ENCODE measurements at places on chromosomes 1 and 21. TPM values are rescaled to one million over a fixed set of nuclear protein-coding genes. Genes with fewer than 3 reads are reported as not detected.

DNA sequence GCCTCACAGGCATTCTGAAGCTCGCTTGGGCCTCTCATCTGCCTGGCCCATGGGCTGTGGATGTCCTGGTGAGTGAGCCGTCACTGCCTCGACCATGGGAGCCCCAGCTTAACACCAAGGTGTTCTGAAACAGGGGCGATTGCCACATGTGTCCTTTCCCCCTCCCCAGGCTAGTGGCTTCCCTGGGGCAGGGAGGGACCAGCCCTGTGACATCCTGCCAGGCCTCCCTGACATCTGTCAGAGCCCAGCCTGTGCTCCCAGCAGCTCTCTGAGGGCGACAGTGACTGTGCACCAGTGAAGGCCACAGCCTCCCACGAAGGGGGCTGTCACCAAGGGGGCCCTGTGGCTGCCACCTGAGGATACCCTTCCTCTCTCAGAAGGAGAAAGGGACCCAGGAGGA is 35.9 kb upstream of the CCDC27 start:
- no peak for DNase-seq

DNA sequence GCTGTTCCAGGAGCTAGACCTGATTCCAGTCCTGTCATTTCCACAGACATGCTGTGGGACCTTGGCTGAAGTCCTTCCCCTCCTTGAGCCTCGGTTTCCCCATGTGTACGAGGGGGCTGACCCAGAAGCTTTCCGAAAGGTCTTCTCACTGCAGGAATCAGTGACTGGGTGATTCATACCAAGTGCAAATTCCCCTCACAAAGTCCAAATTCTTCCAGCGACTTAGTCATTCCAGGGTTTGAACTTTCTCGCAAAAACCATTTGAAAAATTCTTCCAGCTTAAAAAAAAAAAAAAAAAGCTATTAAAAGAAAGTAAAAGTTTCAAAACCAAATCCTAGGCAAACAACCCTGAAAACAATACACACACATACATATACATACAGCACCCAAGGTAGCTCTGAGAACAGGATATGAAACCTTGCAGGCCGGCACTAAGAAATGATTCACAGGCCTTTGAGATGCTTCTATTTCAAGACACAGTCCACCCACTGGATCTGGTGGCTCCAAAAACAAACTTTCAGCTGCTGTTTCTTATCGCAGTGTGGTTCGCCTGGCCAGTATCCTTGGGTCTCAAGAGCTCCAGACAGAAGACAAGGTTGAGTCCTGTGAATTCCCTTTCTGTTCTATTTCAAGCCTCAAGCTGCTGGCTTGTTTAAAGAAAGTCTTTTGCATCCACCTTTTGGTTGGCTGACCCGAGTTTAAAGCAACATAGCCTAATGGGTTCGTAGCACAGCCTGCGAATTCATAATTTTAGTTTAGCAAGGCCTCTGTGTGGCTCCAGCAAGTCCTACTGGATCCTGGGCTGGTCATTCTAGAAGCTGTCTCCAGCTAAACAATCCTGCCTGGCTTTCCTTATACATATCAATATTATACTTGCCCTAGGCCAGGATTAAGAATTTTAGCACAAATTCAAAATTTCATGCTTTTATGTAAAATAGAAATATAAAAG is 18.0 kb upstream of the ID3 start:
- peak; percentile 41 for DNase-seq

OR6K3 gene
- not detected for total RNA-seq

CFAP74 gene
- total RNA-seq, result not detected

BARHL2 gene
- not detected for total RNA-seq

DNA sequence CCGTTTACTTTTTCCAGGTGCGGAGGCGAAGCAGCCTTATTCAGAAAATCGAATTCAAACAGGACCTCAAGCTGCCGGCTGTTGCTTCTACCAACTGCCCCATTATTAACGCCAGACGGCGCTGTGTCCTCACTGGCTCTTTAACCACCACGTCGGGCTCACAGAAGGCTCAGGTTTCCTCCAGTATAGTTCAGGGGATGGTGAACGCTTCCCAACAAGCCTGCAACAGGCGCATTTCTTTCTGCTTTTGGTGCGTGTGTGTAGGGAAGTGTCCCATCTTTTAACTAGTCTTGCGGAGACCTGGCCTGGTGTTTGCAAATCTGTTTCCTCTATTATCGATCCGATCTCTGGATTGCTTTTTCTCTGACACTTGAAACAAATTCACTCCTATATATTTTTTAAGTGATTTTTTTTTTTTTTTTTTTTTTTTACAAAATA is 791 bp upstream of the STUM start:
- DNase-seq, result peak; percentile 86

DNA sequence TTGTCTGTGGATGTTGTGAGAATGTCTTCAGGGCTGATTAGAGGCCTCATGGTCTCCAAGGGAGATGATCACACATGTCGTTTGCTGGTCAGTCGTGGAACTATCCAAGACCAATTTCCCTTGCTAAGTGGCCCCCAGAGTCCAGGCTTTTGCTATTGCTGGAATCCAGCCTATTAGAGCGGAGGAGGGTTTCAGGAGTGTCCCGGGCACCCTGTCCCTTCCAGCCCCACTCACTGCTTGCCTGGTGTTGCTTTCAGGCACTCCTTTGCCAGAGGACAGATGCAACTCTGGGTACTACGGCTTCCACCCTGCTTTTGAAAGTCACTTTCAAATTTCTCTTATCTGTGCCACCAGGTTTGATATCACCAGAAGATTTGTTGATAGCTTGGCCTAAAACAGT is 149.1 kb downstream of the NOS1AP start:
- DNase-seq, result no peak

DNA sequence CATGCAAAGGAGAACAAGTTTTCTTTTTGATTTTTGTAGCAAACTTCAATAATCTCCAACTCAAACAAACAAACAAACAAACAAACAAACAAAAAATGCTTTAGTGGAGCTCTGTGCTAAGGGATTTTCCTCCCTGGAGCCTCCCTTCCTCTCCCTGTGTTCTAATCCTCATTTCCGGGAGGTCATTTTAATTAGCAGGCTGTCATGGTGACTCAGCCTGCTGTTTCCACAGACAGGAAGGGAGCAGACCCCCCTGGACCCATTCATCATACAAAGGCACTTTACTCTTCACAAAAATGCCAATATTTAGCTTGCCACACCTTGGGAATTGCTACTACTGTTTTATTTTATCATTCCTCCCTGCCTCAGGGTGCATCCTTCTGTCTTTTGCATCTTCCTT is 61.0 kb upstream of the SPATA6 start:
- no peak for DNase-seq

CDK18 gene
- 16.5 TPM for total RNA-seq

PODN gene
- 2.5 TPM for total RNA-seq

OR10J4 gene
- total RNA-seq, result not detected

GRIK3 gene
- total RNA-seq, result 0.20 TPM

DNA sequence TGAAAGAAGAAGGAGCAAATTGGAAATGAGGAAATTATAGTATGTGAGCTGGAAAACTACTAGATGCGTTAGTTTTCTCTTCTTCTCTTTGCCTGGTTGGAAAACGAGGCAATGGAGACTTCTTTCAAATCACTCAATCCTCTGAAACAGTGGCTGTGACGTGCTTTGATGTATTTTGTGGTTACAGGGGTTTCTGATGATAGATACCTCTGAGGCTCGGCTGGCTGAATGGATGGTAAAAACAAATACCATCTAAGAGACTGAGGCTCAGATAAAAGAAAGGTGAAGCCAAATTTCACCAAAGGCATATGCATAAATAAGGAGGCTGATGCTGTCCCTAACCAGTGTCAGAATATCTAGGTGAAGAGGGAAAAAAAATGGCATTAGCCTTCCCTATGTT is 15.1 kb downstream of the MAB21L3 start:
- DNase-seq, result no peak

DNA sequence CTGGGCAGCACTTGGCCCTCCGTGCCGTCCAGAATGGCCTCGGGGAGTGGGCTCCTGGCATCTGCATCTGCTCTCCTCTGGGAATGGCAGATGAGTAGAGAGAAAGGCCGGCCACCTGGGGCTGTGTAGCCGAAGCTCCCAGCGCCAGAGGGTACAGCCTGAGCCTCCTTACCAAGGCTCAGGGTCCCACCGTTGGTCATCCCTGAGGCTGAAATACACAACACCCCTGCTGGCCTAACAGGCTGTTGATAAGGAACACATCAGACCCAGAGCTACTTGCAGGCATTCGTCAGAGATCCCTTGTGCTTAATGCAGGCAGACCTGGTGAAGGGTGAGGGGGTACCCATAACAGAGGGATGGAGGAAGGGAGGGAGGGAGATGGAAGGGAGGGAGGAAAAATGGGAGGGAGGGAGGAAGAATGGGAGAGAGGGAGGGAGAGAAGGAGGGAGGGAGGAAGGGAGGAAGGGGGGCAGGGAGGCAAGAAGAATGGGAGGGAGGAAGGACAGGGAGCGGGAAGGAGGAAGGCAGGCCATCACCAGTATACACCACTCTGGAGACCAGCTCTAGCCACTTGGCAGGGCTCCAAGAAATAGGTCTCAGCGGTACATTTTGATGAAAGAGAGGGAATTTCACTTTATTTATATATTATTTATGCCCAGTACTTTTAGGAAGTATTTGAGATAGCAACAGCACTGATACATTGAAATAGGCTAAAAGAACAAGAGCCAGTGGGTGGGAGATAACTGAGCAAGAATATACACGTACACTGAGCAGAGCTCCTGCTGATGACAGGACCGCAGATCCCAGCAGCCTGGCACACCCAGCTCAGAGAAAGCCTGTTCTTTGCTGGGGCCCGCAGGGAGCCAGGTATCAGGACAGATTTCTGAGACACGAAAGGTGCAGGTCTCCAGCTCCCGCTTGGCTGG is 315.0 kb upstream of the VAMP3 start:
- DNase-seq, result no peak

GRCh38 chr1:34858901-34859445 is 576 bp downstream of the SMIM12 start:
- peak; percentile 62 for DNase-seq

DNA sequence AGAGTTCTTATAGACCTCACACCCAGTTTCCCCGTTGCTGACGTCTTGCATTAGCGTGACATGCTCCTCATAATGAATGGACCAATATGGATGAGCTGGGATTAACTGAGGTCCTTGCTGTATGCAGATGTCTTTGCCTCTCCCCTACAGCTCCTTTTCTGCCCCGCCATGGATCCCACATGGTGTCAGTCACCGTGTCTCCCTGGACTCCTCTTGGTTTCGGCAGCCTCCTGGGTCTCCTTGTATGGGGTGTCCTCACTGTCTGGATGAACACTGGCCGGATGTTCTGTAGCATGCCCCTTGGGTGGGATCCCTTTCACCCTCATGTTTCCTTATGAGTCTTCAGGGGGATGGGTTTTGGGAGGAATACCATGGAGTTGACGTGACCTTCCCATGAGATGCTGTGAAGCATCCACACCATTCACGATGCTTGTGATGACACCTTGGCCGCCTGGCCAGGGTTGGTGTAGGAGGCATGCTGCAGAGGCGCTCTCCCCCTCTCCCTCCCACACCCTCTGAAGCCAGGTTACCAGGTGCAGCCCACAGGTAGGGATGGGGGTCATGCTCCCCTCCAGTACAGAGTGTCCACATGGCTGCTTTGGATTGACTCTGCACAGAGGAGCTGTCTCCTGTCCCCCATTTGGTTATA is 4.4 kb downstream of the GJC2 start:
- peak; percentile 32 for DNase-seq

DNA sequence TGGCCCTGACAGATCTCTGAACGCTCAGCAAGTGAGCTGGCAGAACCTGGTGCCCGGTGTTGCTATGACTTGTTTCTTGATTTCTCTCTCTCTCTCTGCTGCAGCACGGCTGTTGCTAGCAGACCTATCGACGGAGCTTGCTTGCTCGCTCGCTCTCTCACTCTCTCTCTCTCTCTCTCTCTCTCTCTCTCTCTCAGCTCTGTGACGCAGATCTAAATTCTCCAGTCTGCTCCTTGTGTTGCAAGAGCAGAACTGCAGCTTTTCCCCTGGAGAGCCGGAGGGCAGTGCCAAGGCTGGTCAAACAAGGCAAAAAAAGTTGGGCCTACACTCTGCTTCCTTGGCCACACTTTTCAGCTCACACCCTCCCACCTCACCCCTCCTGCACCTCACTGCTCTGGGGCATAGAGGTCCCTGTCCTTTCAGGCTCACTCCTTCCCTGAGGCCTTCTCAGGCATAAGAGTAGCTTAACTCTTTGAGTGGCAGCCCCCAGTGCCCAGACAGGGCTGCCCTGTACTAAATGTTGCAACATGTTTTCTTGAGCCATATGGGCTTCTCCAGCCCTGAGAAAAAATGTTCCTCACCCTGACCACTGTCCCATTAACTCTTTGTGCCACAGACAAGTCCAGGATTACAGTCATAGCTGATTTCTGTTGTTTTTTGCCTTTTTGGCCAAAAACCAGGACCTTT is 72.2 kb downstream of the CD46 start:
- DNase-seq, result peak; percentile 91

DNA sequence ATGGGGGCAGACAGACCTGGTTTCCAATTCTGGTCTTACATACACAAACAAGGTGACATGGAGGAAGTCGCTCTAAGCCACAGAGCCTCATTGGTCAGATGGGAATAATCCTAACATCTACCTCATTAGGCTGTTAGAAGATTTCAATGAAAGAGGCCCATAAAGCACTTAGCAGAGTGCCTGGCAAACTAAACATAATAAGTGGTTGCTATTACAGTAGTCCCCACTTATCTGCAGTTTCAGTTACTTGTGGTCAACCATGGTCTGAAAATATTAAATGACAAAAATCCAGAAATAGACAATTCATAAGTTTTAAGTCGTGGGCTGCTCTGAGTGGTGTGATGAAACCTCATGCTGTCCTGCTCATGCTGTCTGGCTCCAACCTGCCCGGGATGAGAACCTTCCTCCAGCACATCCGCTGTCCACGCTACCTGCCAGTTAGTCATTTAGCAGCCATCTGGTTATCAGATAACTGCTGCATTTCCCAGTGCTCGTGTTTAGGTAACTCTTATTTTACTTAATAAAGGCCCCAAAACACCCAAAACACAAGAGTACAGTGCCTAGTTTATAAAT is 112.3 kb downstream of the DDX20 start:
- no peak for DNase-seq

CEPT1 gene
- total RNA-seq, result 138 TPM

NHLH1 gene
- 0.36 TPM for total RNA-seq

GRCh38 chr1:39509360-39510009 is 18.0 kb downstream of the BMP8A start:
- peak; percentile 88 for DNase-seq

IL22RA1 gene
- total RNA-seq, result not detected

DNA sequence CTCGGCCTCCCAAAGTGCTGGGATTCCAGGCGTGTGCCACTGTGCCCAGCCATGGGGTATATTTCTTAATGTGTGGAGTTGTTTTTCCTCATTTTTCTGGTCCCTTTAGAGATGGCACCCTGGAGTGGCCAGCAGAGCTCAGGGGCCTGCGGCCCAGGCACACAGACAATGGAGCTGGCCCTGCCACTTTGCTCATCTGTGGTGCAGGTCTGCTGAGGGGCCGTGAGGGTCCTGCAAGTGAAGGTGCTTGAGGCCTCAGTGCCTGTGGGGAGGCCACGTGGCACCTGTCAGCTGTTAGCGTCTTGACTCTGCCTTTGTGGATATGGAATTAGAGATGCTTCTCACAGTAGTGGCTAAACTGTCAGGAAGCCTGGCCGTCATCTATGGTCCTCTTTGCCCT is 7.5 kb downstream of the COL18A1 start:
- peak; percentile 54 for DNase-seq
